Activated gamma-delta T cell treated with anti-CD3 and anti-CD28 coated beads, Interleukin-2, amount 50 U/mL, for 16 hours (primary cell): ENCODE measurements at places on chromosomes 4 and X.
A peak's percentile ranks its signal among the peaks of the same experiment; 100 is the strongest.

GRCh38 chr4:137455647-137456321 is 76.5 kb downstream of the PCDH18 start:
- no peak for DNase-seq

- DNase-seq: no peak
Observed at GRCh38 chrX:33721927-33722326, 410.2 kb downstream of the FAM47A start.

- no peak for DNase-seq
Observed at GRCh38 chr4:24729119-24729730, 66.1 kb upstream of the SOD3 start.

DNA sequence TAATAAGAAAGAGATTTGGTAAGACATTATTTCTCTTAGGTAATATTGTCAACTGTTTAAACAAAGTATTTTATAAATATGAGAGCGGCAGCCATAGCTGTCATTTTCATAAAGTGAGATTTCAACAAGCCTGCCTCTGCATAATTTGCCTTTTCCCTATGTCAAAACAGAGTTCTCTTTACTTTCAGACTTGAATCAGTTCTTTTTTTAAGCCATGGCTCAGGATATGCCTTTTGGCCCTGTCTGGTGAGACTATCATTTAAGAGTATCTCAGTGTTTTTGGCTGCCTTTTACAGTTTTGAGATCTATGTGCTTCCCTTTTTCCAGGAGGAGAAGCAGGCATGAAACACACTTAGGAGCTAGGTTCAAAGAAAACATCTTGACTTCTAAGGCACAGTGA is 7.5 kb upstream of the GUCY1A1 start:
- no peak for DNase-seq

DNA sequence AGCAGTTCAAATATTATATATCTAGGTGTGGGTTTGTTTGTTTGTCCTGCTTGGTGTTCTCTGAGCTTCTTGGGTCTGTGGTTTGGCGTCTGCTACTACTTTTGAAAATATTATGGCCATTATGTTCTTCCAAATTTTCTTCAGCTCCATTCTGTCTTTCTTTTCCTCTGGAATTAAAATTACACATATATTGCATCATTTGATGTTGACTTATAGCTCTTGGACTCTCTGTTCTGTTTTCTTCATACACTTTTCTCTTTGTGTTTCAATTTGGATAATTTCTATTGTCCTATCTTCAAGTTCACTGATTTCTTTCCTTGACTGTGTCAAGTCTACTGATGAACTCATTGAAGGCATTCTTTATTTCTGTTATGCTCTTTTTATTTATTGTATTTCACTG is 65.2 kb upstream of the ZNF81 start:
- no peak for DNase-seq

DNA sequence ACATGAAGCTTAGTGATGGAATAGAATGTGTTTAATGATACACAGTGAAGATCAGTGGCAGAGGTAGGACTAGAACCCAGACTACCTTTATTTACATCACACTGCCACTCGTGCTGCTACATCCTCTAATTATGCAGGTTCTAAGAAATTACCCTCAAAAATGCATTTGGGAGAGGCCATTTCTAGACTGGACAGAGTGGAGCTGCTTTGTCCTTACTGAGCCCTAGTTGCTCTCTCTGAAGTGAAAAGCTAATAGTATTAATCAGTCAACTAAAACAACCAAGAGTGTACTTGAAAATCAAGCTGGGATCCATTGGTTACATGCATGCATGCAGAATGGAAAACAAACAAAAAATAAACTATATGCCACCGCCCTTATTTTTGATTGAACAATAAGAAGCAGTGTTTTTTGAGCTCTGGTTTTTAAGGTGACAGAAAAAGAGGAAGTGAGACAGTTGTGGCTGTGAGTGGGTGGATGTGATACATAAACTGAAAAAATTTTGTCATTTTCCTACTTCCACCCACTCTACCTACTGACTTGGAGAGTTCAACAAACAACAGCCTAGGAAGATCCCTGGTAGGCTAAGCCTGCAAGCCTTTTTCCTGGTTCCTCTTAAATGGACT is 6.8 kb upstream of the VSIG4 start:
- DNase-seq: peak; percentile 12

GRCh38 chr4:14259936-14260335 is 632.4 kb upstream of the BOD1L1 start:
- DNase-seq: no peak

- no peak for DNase-seq
Observed at GRCh38 chr4:140940589-140940988, 184.4 kb upstream of the TBC1D9 start.

DNA sequence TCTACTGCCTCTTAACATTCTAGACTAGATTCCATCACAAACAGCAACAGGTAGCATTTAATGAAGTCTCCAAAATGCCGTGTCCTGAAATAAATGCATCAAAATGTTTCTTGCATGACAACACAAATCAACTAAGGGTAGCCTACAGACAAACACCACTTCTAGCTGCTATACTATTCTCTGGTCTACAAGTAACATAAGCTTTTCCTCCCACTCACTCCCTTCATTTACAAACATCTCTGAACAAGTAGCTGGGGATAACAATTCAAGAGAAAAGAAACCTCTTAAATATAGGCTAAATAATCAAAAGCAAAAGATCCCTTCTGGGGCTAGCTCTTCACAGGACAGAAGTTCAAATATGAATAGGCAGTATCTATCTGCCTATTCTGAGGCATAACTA is 20.8 kb downstream of the PPP3CA start:
- DNase-seq: no peak

GRCh38 chrX:71515038-71515396 is 17.9 kb upstream of the OGT start:
- no peak for DNase-seq

DNA sequence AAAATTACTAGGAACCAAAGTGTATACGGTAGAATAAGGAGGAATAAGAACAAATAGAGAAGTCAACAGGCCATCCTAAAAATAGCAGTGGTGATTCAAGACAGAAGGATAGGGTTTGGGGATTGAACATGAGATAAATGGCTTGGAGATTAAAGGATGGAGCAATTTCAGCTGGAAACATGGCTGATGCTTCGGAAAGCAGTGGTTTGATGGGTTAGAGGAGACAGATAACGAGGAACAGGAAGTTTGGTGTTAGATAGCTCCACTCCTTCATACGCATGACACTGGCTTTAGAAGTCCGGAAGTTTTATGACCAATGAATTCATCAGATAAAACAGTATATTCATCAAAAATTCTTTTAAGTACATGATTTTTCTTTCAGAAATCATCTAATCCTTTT is 70.8 kb upstream of the GALNTL6 start:
- DNase-seq: no peak

GRCh38 chr4:11182586-11183355 is 245.9 kb downstream of the HS3ST1 start:
- no peak for DNase-seq

GRCh38 chrX:100409610-100410590 is at the start of gene PCDH19:
Gene PCDH19 (minus strand): TSS chrX:100410273. CDS start chrX:100408597, 1,676 bp downstream.
- no peak for DNase-seq

DNA sequence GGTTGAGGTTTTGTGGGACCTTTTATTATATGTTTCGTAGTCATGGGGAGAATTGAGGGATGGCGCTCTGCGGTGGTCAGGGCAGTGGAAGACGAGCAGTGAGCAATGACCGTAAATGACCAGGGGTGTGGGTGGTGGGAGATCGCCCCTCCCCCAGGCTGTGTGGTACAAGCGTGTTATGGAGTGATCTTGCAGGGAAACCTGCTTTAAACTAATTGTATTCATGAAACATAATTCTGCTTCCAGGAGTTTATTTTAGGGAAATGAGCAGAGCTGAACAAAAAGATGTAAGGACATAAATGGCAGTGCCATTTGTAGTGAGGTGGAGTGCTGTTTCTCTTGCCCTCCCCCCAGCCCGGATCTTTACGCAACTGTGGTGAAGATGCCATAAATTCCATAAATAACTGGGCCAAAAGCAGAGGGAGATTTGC is 20.2 kb downstream of the GYG2 start:
- no peak for DNase-seq

- DNase-seq: no peak
Observed at GRCh38 chr4:154566639-154567204, 3.9 kb downstream of the FGB start.

DNA sequence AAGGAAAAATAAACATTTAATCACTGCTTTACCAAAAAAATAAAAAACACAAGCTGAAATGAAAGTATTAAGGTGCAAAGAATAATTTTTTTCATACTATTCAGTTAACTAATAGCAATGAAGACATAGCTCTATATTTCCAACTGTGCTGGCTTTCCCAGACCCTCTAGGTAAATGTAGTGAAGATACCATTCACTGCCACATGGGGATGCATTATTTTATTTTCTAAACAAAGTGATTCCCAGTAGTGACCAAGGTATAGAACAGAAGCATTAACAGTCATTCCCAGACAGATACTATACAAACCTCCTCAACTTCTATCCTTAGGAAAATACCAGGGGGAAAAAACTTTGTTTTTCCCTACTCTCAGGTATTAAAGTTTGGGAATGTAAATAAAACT is 39.4 kb downstream of the ANTXR2 start:
- DNase-seq: no peak

DNA sequence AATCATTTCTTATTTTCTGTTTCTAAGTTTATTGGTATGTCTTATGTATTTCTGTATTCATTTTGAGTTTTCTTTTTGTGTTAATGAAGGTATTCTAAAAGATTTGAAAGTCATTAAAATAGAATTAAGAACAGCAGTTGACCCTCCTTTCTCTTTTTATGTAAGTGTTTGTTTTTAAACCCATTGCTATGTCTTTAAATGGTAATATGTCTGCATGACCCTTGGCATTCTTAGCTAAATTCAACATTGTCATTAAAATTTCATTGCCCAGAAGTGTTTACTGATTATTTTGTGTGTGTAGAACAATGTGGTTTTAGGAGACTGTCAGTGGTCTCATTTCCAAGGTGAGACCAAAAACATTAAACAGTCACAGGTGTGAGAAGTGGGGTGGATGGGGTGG is 197.8 kb downstream of the PCDH7 start:
- DNase-seq: no peak

DNA sequence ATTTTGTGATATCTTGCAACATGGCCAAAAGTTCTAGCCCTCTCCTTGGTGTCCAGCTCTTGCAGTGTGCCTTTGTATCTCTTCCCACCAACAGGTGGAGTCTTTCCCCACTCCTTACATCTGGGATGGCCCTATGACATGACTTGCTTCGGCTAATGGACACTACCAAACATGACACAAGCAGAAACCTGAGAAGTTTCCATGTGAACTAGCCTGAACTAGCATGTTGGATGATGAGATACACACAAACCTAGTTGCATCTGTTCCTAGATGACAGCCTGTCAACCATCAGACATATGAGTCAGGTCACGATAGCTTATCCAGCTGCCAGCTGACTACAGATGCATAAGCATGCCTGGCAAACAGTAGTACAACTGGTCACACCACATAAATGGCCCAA is 207.5 kb upstream of the FTHL17 start:
- no peak for DNase-seq

GRCh38 chr4:182185491-182185890 is 57.7 kb upstream of the TENM3 start:
- DNase-seq: no peak

DNA sequence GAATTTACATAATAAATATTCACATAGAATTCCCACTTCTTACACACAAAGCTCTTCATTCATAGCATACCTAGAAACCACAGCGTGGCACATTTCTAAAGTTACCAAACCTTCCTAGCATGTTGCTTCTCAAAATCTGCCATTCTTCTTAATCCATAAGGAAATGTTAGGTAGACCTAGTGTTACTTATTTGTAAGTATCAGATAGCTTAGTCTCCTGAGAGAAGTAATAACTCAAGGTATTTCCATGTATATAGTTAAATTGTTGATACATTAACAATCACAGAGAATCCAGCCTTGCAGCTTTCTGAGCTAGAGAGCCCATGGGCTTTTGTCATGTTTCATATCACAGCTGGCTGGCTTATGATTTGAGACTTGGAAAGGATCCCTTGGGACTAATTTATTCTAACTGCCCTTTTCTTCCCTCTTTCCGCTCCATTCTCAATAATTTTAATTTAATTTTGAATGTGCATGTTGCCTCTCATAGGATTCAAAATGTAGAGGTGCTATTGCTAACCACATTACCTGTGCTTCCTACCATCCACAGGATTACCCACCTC is 17.6 kb downstream of the SH3RF1 start:
- no peak for DNase-seq

DNA sequence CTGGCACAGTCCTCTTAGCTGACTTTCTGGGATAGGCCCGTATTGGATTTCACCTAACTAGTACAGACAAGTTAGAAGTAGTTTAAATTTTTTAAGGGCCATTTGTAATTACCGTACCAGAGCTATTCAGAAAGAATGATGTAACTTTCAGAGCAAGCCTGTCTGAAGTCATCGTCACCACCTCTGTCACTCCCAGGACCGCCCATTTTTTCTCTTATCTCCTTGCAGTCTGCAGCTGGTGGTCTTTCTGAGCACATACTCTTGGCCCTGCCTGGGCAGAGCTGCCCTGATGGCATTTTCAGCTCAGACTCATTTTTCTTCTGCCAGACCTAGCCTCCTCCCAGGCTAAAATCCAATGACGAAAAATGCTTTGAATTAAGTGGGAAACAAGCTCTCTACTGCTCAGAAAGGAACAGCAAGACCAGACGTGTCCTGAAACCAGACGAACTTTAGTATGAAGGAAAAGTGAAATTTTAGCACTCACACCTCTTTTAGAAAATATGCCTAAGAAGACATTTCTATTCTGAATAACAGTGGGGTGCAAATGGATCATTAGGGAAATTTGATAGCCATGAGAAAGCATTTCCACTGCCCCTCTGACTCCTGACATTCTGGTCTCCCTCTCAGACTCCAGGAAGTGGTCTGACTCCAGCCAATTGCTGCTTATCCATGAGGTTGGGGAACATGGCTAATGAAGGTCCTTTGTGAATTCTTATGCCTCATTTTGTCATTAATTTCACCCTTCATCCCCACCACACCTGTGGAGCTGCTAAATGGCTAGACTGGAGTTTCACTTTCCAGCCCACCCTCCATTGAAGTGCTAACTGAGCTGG is 162.4 kb upstream of the GYPA start:
- DNase-seq: no peak

DNA sequence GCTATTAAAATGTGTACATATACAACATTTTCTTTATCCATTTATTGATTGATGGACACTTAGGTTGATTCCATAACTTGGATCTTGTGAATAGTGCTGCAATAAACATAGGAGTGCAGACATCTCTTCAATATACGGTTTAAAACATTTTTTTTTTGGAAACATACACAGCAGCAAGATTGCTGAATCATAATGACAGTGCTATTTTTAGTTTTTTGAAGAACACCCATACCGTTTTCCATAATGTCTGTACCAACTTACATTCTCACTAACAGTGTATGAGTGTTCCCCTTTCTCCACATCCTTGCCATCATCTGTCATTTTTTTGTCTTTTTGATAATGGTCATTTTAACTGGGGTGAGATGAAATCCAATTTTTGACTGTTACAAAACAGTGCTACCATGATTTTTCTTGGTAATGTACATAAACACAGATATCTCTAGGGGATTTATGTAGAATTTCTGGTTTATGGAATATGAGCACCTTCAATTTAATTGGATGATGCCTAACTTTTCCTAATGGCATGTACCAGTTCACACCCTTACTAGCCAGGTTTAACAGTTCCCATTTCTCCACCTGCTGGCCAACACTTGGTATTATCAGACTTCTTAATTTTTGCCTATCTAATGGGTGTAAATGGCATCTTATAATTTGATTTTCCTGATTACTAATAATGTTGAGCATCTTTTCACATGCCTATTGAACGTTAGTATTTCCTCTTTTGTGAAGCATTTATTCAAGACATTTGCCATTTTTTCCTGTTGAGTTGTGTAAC is 21.0 kb upstream of the TMSB15B start:
- no peak for DNase-seq

- DNase-seq: no peak
Observed at GRCh38 chrX:19704132-19704531, 183.3 kb downstream of the SH3KBP1 start.
